ENCODE measurements at places on chromosomes 2 and 18. TPM values are rescaled to one million over a fixed set of nuclear protein-coding genes. Genes with fewer than 3 reads are reported as not detected.

- H3K4me1 ChIP-seq: no peaks in the 10 kb centered on the region
- H3K4me3 ChIP-seq: no peak overlapping the region
- H3K27ac ChIP-seq: no peak overlapping the region
- H3K36me3 ChIP-seq: peaks cover 2% of the 10 kb centered on the region
- no peaks in the 10 kb centered on the region for H3K27me3 ChIP-seq
These were observed 100.5 kb downstream of the SOS1 start for GRCh38 chr2:39020383-39020782.

GRCh38 chr18:48735681-48736255 lies 196.9 kb downstream of the CTIF start:
- no peaks in the 10 kb centered on the region for H3K27me3 ChIP-seq
- no peaks in the 10 kb centered on the region for H3K4me1 ChIP-seq
- peak overlapping the region; percentile 25 for H3K27ac ChIP-seq
- no peak for DNase-seq
- H3K36me3 ChIP-seq: no peaks in the 10 kb centered on the region

DNA sequence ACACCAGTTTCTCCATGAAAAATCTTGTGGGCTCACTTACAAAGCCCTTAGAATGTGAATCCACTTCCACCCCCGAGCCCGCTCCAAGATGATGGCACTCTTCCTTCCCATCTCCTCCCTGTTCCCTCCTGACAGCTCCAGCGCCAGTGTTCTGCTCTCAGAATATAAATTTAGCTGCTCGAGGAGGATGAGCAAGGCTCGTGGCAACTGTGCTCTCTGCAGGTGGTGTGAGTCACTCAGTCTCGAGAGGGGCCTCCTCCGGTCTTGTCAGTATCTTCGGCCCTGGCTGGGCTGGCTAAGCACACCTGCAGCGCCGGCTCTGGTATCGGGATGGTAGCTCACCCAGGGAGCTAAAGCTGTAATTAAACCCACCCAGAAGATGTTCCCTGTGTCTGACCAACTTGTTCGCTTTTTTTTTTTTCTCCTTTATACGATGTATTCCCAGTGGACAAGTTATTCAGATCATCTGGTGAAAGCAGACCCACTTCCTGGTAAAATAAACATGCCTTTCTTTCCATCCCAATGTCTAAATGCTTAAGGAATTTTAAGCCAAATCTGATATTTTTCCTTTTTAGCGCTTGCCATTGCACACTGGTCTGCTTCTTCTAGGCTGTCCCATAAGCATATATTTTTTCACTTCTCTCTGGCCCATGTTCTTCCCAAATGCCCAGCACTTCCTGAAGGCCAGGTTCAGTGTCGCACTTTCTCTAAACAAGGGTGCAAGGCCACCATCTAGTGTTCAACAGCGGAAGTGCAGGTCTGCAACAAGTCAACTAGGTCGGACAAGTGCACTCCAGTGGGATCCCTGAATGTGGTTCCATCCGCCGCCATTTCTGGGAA lies 31.4 kb upstream of the YPEL5 start:
- no peaks in the 10 kb centered on the region for H3K36me3 ChIP-seq
- no peaks in the 10 kb centered on the region for H3K4me1 ChIP-seq
- H3K27ac ChIP-seq: no peak overlapping the region

- no peaks in the 10 kb centered on the region for H3K4me1 ChIP-seq
- H3K27me3 ChIP-seq: no peaks in the 10 kb centered on the region
- no peaks in the 10 kb centered on the region for H3K36me3 ChIP-seq
- H3K4me3 ChIP-seq: no peak overlapping the region
- no peak for DNase-seq
These were observed 46.7 kb downstream of the KIDINS220 start for GRCh38 chr2:8790739-8791162.

The COL4A4 gene
- 9.5 TPM for total RNA-seq

All from Caco-2 (cell line).